ENCODE measurements at places on chromosomes 7 and 10.

GRCh38 chr10:106740-107139, 28.5 kb upstream of the ZMYND11 start:
- no peak for DNase-seq

DNA sequence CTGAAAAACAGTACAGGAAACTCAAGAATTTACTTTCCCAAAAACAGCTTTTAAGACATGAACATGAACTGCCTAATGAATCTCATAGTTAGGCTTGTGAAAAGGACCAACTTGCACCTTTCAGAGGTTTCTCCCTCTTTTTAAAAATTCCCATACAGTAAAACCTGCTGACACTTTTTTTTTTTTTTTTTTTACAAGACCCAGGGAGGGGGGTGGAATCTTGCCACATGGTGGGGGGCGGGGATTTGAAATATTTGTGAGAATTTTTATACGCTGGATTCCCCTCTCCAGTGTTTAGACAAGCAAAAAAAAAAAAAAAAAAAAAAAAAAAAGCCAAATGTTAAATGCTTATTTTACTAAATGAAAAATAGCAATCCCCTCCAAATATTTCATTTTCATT, 57.4 kb downstream of the HIBADH start:
- no peak for DNase-seq

- no peak for DNase-seq
Observed at GRCh38 chr7:93575555-93576399, 1.3 kb upstream of the CALCR start.

- peak; percentile 80 for DNase-seq
Observed at GRCh38 chr10:31242902-31243301, 76.1 kb upstream of the ZEB1 start.

- DNase-seq: peak; percentile 55
Observed at GRCh38 chr10:32239769-32240168, 107.2 kb downstream of the EPC1 start.

- no peak for DNase-seq
Observed at GRCh38 chr7:157739650-157740049, 402.8 kb downstream of the DNAJB6 start.

DNA sequence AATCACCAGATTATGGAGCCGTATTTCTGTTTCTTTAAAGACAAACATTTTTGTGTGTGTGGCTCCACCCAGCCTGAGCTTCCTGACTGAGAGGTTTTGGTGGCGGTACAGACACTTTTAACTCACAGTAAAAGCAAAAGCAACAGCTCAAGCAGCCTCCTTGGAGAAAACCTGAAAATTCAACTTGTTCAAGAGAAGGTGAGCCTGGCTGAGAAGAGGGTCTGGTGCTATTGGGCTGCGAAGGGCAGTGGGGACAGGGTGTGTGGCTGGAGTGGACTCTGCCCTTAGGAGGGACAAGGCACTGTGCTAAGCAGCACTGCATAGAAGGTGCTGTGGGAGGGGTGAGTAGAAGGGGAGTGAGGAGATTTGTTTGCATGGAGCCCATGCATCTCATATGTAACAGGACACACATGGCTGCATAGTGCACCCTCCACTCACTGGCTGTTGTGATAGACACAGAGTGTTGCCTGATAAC, at the start of gene GIMAP7:
Gene GIMAP7 (plus strand): TSS at position 125 of the 475 bp plus-strand sequence. CDS start 5,103 bp downstream, outside the sequence.
- DNase-seq: no peak

DNA sequence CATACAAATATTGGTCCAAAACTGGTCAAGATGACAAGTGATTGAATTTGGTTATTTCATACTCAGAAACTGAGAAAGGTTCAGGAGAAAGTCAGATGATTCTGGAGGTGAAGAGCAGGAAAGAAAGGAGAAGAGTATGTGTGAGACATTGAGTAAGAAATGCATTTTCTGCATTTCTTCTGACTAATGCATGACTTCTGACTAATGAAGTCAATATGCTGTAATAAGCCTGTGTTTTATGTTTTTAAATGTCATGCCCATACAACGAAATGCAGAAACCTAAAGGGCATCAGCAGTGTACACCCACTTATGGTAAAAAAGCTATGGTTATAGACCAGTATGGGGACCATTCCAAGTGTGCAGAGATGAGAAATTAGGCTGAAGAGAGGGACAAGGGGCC, 1227.8 kb upstream of the SORCS1 start:
- peak; percentile 77 for DNase-seq

DNA sequence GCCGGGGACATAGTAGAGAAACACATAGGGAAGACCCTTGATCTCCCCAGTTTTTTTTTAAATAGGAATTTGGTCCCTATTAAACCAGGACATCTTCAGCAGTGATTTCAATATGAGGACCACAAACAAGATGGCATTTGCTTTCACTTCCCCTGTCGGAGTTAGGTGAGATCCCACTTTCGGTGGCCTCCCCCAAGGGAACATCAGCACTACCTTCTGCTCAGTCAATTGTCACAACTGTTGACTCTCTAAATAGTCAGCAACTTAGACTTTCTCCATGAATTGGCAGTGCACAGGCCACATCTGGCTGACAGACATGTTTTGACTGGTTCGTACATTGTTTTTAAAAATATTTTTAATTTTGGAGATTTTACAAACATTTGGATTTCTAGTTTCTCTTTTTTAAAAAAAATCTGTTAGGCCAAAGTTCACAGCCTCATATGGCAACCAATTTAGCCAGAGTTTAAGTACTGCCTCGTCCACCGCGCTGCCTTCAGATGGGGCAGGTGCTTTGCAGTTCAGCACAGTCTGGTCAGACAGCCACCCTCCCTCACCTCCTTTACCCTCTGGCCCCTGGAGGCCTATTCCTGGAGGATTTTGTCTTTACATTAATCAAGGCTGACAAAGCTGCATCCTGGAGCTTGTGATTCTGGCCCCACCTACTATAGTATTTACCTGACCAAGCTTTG, 139.2 kb upstream of the PRR15 start:
- no peak for DNase-seq

- DNase-seq: no peak
Observed at GRCh38 chr10:30231071-30231652, 117.9 kb downstream of the MTPAP start.

GRCh38 chr7:80359476-80359875, 152.4 kb downstream of the GNAT3 start:
- no peak for DNase-seq

DNA sequence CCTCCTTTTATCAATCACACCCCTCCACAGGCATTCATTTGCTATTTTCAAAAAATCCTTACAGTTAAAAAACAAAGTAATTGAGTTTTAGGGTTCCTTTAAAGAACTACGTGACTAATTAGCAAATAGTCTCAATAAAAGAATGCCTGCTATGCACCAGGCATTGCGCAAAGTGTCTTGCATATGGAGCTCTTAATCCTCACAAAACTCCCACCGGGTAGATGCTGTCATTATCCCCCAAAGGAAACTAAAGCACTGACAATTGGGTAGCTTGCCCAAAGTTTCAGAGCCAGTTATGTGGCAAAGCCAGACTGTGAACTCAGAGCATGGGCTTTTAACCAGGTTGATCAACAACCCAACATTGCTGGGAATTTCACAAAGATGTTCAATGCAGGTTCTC, 305.7 kb downstream of the ELMO1 start:
- peak; percentile 22 for DNase-seq

DNA sequence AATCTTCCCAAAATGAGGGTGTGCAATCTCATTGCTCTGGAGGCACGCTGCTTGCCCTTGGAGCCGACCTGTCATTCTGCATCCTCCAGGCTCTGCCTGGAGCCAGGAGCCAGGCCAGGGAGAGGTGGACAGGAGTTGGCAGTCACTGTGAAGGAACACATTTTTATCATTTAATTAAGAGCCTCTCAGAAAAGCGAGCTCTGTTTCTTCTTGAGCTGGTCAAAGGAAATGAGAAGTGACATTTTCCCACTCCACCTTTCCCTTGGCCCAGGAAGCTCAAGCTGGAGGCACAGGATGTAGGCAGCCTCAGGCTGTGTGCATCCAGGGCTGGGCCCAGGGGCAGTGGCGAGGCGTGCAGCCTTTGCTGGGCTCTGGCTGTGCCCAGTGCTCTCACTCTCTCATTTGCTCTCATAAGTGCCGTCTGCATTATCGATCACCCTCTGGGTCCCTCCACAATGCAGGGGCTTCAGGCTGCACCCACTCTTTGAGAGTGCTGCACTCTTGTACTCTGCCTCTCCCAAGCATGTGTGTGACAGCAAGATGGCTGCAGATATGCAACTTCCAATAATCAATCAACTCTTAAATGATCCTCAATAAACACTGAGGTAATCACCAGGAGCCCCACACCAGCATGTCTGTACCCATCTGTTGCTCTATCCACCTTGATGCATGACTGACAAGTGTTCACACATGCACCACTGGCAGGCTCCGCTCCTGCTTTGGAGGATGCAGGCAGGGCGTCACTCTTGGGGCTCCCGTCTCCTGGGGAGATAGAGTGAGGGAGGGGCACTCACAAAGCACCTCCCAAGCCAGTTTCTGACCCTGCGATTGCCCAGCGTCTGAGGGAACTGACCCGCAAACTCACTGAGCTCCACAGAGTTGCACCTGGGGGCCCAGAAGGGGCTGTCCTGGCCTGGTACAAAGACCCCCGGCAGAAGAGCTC, 171.4 kb downstream of the ZNF248 start:
- DNase-seq: no peak

GRCh38 chr7:94901981-94902380, 5.4 kb upstream of the PPP1R9A start:
- DNase-seq: no peak
